ENCODE measurements at places on chromosomes 6 and 20. TPM values are rescaled to one million over a fixed set of nuclear protein-coding genes. Genes with fewer than 3 reads are reported as not detected.

The FYN gene
- total RNA-seq = 139 TPM

The SLC17A5 gene
- 6.4 TPM for total RNA-seq

The CTCFL gene
- total RNA-seq = not detected

The CDSN gene
- total RNA-seq = not detected

The IP6K3 gene
- total RNA-seq = not detected

The GJE1 gene
- not detected for total RNA-seq

The ABHD16B gene
- 0.19 TPM for total RNA-seq
